ENCODE measurements at places on chromosomes 13 and 19.

DNA sequence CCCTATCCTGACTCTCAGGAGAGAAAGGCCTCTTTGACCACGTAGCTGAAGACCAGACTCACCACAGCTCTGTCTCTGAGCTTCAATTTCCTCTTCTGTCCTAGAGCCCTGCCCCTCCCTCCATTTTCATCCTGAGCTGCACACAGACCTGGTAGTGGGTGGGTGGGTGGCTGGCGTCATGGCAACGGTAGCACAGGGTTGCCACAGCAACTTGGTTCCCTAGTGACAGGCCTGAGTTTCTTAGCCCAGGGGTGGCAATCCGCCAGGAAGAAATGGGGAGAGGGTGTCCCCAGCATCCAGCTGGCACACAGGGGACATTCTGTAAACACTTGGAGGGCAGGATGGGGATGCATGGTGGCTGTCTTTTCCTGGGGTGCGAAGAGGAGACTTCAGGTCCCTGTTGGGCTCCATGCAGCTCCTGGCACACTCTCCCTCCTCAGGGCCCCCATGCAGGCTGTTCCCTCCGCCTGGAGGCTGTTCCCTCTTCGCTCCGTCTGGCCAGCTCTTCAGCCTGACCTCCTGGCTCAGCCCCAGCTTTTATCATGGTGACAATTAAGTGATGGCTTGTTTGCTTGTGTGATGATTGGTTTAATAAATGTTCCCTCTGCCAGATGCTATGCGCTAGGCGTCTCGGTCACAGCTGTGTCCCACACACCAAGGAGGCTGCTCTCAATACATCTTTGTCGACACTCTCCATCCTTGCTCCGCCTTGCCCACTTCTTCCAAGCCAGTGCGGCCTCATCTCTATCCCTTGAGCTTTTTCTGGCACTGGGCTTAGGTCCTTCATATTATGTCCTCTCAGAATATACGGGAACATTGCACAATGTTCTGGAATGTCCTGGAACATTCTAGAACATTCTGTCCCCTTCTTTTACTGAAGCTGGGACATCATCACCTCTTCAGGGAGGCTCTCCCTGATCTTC lies 7.4 kb upstream of the KLHL26 start:
- peak; percentile 36 for DNase-seq

DNA sequence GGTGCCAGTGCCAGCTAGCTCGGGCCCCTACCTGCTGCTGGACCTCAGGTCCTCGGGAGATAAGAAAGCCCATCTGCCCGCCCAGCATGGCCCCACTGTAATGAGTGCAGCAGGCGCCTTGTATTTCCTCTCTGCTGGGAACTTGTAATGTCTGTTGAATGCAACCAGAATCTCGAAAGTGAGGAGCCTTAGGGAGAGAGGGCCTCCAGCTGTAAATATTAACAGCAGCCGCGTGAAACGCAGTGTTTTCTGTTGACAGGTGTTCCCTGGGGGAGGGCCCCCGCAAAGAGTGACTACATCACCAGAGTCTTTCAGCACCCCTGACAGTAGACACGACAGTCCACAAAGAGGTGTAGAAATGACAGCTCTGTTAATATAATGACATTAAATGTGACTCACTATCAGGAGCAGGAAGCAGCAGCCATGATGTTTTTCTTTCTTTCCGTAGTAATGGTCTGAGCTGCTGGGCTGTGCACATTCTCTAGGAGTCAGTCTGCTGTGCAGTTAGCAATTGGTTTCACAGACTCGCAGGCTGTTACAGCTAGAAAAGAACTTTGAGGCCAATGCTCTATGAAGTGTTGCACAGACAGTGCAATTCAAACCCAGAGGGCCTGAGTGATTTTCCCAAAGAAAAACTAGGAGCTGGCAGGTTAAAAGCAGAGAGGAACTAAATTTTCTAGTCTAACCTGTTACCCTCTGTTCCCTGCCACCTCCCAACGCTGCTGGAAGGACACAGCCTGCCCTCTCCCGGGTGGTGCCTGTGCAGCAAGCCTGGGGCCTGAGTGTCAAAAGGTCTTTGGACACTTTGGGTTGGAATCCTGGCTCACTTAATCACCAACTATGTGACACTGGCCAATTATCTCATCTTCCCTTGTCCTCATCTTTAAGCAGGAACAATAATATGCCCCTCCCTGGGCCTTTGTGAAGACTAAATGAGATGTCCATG lies 58.6 kb upstream of the WASF3 start:
- no peak for DNase-seq

DNA sequence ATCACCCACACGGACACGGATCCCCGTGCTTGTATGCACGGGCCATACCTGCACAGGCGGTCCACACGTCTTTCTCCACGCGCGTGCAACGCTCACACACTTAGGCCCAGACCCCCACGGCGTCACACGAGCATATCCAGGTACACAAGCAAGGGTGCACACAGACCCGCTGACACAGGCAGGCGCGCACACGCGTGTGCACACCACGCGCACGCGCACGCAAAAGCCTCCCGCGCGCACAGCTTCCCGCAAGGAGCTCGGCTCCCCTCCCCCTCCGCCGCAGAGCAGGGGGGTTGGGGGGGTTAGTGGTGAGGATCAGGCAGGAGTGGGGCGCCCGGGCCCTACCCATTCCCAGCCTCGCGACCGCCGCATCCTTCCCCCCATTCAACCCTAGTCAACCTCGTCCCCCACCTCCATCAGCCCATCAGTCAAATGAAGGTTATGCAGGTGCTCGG lies 407 bp downstream of the RAB3A start:
- peak; percentile 21 for DNase-seq

DNA sequence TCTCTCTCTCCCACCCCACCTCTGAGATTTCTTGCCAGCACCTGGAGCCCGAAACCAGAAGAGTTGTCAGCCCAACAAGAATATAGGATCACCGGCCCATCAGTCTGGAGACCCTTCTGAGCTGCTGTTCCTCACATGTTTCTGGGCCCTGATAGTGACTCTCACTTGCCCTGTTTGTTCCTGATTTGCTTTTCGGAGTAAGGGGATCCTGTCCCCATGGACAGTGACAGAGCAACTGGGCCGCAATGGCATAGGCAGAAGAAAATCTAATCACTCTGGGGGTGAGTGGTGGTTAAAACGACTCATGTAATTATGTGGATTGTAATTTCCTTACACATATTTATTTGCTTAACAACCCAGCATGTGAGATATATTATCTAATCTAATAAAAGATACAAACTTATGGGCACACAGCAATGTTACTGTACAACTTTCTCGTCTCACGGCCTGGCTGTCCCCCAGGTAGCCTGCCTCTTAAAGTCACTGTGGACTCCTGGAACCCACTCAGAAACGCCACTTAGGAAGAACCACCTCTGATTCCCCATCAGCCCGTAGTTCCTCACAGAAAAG lies 663 bp upstream of the SMAD9 start:
- no peak for DNase-seq

DNA sequence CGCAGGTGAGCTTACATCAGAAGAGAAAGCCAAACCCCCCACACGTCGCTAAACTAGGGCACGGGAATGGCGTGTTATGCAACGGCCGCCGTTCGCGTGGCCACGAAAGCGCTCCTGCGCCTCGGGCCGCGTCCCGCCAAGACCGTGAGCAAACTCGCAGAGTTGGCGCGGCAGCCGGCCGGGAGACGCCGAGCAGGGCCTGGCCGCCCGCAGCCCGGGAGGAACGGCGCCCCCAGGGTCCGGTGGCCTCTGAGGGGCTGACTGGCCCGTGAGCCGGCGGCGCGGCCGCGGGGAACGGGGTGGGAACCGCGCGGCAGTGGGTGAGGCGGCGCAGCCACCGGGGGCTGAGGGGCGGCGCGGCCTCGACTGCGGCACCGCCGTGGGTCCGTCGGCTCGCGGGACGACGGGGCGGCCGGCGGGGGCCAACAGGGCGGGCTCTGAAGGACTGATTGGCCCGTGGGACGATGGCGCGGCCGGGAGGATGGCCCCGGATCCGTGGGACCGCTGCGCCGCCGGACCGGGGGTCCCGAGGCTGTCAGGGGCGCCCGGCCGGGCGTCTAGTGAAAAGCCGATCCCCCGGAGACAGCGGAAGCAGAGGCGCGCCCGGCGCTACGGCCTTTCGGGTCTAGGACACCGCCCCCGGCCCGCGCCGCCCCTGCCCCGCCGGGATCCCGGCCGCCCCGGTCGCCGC lies 903 bp downstream of the LATS2 start:
- DNase-seq: no peak

- DNase-seq: no peak
Observed at GRCh38 chr13:36919833-36920615, at the start of gene SMAD9. TSS of gene SMAD9 (minus strand) at chr13:36920238. CDS start at chr13:36879689, 40,549 bp downstream.

DNA sequence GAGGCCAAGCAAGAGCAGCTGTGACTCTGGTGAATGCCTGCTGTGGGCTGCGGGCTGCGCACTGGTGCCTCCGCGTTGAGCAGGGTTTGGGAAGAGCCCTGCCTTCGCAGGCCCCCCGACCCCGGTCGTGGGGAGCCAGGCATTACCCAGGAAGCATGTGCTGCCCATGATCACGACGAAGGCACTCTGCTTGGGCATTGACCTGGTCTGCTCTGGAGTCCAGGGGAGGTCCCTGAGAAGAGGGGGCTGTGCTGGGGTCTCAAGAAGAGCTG lies 19.2 kb downstream of the RANBP3 start:
- no peak for DNase-seq

DNA sequence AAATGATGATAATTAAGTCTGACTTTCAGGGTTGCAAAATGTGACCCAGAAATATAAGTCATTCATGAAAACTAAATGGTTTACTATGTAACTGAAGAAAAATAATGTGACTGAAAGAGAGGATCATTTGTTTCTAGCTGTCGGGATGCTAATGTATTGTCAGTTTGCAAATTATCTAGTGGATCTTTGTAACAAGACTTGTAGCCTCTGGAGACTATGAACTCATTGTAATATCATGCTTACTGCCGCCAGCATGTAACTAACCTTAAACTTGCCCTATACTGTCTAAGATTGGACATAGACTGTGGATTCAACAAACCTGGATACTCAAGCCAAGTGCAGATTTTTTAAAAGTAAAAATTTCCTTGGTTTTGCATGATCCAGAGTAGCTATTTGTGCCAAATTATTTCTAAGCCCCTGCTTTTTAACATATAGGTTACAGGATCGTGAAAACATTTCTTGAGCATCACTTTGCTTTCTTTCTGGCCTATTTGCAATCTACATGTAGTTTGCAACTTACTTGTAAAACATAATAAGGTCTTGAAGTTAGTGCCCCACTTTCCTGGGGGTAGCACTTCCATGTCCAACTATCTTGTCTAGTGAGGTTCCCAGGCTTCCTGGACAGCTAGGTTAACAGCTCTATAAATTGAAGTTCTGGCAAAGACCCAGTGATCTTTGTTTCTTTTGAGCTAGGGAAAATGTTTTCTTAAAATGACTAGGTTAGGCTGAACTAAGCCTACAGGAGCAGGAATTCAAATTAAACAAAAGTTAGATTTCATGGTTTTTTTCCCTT lies 3.3 kb upstream of the POSTN start:
- no peak for DNase-seq

DNA sequence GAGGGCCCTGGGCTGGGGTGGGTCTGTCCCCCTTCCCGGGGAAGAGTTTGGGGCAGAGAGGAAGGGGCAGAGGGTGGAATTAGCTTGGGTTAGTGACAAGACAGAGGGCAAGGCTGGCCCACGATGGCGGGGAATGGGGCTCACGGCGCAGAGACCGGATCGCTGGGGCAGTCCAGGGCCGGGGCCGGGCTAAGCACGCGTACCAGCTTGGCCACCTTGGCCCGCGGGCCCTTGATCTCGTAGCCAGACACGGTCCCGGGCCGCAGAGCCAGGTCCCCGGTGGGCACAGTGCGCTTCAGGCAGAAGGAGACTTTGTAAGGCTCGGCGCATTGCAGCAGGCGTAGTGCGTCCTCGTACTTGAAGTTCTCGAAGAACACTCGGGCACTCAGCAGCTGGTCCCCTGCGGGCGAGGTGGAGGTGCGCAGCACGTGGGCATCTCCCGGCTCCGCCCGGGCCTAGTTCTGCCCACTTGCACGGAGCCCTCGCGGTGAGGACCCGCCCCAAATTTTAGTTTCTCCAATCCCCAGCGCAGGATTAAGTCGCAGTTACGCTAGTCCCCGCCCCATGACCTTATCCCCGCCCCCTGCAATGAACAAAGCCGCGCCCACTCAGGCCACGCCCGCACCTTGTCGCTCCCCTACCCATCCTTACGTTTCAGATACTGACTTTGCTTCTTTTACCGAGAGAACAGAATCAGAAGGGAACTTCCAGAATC lies 8.6 kb upstream of the HIPK4 start:
- peak; percentile 59 for DNase-seq

DNA sequence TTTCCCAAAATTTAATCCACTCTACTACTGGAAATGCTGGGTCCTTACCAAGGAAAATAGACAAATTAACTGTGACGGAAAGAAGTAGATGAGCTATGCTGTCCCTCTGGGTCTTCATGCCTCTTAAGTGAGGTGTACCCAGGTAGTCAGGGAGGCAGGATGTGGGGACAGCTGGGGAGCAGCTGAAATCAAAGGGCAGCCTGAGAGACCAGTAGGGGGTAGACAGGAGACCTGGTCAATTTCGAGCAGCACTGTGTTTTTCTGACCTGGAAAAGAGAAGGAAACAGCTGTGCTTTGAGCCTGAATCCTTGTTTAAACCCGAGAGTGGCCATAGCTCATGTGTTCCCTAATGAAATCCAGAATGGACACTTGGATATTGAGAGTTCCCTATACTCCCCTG lies 587.3 kb downstream of the EFNB2 start:
- DNase-seq: no peak

DNA sequence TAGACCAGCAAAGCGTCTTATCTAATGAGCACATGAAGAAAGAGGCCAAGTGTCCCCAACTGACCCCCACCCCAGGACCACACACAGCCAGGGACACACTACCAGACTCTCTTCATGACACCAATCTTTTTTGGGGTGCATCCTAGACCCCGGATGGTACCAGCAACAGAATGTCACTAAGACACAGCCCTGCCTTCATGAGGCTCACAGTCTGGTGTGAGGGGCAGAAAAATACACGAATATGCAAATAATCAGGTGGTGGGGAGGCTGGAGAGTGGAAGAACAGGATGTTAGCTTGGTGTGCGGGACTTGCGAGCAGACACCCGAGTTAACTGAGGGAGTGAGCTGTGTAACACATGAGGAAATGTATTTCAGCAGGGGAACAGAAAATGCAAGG lies 17.5 kb downstream of the AKT2 start:
- DNase-seq: no peak

- DNase-seq: no peak
Observed at GRCh38 chr13:25136880-25137787, 35.0 kb downstream of the AMER2 start.

DNA sequence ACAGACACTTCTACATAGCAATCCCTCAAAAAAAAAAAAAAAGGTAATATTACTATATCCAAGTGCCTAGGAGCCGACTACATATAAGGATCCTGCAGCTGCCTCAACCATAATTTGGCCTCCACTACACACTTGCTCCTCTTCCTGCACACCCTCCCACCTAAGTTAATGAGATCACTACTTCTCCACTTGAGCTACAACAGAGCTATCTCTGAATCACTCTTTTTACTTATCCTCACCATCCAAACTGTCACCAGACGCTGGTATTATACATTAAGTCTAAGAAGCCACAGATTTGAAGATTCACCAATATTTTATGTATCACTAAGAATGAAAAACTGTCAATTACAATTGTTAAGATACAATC lies 8.3 kb downstream of the OBI1 start:
- DNase-seq: no peak

GRCh38 chr19:53237114-53237777 lies 17.4 kb downstream of the ZNF677 start:
- DNase-seq: no peak

- no peak for DNase-seq
Observed at GRCh38 chr13:113926951-113927660, 46.8 kb downstream of the C13orf46 start.
